Midbrain (tissue), 1 donor: ENCODE measurements at places on chromosomes 11 and 22.
A peak's percentile ranks its signal among the peaks of the same experiment; 100 is the strongest.

DNA sequence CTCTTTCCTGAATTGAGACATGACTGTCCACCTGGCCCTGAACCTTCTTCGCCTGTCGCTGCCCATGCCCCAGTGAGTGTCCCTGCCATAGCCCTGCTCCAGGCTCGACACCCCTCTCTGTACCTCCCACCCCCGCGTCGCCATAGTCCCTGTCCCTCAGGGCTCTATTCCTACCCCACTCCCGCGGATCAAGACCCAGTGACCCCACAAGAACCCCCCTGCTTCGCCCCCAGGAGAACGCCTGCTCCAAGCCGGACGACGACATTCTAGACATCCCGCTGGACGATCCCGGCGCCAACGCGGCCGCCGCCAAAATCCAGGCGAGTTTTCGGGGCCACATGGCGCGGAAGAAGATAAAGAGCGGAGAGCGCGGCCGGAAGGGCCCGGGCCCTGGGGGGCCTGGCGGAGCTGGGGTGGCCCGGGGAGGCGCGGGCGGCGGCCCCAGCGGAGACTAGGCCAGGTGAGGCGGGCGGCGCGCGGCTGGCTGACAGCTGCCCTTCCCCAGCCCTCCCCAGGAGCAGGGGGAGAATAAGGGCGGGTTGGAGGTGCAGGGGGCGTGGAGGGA lies 5.6 kb downstream of the NRGN start:
- DNase-seq, result no peak

DNA sequence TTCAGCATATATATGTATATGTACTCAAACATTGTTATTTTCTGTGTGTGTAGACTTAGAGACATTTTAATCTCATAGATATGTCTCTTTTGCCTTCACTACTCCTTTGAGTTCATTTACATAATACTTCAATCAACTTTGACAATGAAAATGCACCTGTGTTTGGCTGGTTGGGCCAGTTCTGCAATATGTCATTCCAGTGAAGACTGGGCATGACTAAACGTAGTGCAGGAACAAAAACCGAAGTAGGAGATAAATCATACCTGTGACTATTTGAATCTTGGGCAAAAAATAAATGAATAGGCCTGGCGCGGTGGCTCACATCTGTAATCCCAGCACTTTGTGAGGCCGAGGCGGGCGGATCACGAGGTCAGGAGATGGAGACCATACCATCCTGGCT lies 640.0 kb upstream of the ANO3 start:
- no peak for DNase-seq

DNA sequence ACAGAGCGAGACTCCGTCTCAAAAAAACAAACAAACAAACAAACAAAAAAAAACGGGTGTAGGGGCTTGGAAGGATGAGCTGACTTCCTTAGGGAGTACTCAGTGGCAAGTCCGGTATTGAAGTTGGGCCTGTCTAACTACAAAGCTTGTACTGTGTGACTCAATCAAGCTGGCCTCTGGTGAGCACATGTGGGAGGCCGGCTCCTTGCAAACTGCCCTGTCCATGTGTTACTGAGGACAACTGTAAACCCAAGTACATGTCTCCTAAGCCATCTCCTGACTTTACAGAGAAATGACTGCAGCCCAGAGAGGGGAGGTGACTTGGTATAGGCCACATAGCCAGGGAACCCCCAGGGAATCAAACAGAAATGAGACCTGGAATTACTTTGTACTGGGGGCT lies 11.6 kb downstream of the RIBC2 start:
- no peak for DNase-seq

DNA sequence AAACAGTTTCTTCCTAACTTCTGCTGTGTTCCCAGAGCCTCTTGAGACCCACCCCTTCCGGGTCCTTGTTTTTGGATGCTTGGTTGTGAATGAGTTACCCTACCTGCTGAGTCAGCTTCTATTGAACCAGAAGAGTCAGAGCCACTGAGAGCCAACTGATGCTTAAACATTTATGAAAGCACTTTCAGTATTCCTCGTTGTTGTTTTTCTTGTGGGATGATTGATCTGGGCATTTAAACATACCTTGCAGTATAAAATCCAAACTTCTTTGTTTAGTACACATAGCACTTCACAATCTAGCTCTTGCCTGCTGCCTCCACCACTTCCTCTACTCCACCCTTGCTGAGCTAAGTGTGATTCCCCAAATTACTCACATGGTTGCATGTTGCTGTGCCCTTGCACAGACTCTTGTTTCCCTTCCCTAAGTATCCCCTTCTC lies 5.5 kb downstream of the PRSS23 start:
- DNase-seq, result no peak

DNA sequence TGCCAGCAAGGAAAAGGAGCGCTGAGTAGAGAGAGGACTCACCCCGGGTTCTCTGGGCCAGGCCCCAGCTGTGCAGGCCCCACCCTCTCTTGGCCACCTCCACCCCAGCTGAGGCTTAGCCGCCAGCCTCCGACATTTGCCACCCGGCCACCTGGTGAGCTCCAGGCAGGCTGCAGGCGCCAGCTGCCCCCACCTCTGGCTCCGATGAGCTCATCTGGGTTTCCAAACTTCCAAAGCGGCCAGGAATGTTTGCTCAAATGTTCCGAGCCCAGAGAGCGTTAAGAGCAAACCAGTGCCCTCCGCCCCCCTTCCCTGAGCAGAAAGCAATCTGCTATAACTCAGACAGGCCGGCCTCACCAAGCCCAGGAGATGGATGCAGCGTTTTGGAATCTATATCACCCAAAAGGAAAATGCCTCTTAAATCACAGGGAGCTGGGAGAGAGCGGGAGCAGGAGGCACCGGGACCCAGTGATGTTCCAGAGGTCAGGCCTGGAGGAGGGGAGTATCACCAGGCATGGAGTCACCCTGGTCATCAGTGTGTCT lies 9.1 kb upstream of the MN1 start:
- no peak for DNase-seq

DNA sequence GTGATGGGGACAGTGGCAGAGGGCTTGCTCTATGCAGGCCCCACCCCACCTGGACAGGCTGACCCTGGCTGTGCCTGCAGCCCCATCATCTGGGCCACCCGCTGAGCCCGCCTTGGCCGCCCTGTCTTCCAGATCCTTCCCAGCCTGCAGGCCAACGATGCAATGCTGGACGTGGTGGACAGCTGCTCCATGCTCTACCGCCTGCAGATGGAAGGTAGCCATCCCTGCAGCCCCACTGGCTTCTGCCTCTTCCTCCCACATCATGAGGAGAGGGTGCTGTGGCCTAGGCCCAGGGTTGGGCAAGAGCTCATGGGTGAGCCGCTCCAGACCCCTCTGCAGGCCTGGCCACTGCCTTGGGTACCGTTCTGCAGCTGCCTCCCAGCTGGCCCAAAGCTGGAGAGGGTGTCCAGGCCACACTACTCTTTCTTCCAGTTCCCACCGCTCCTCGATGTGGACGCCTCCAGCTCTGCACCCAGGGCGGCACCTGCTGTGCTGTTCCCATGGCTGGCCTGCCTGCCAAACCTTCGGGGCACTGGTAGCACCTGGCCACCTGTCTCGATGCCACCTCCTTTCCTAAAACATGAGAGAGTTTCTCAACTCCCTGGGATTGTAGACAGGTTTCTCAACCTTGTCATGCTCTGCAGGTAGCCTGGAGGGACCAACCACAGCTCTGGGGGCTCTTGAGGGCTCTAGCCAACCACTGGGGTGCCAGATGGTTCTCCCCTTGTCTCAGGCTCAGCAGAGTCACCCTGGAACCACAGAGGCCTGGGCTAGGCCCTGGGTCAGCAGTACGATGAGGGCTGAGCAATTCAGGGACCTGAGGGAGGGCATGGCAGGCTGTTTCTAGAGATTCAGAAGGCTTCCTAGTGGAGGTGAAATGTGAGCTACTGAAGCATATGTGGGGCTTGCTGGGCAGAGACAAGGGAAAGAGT lies 9.5 kb upstream of the GTSE1 start:
- no peak for DNase-seq

- no peak for DNase-seq
Measured at GRCh38 chr11:43462359-43462758, 103.6 kb downstream of the TTC17 start.

DNA sequence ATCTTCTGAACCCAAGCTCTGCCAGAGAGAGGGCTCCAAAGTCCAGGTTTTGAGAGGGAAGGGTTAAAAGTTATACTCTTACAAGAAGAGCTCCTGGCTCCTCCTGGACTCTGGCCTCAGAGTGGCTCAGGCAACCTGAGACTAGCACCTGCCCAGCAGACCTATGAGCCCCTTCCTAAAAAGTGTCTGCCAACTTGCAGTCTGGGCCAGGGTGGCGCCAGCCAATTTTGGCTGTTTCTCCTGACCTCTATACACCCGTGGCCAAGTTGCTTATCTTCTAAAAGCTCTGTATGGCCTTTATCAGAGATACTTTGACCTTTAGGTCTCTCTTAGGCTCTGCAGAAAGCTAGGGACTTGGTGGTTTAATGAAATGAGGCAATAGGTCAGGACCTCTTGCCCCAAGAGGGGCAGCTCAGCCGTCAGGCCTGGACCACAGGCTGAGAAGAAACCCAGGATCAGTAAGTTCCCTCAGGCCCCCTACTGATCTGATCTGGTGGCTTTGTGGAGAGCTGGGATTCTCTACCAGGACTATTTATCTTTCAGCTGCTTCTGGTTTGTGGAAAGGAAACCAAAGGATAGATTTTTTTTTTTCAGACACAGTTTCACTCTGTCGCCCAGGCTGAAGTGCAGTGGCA lies 10.3 kb upstream of the UCP3 start:
- DNase-seq, result no peak

- no peak for DNase-seq
Measured at GRCh38 chr11:87284306-87284705, 246.6 kb downstream of the TMEM135 start.

- DNase-seq, result no peak
Measured at GRCh38 chr11:131606811-131607335, 236.5 kb downstream of the NTM start.

GRCh38 chr11:10514709-10515108 lies 26.3 kb downstream of the RNF141 start:
- no peak for DNase-seq

DNA sequence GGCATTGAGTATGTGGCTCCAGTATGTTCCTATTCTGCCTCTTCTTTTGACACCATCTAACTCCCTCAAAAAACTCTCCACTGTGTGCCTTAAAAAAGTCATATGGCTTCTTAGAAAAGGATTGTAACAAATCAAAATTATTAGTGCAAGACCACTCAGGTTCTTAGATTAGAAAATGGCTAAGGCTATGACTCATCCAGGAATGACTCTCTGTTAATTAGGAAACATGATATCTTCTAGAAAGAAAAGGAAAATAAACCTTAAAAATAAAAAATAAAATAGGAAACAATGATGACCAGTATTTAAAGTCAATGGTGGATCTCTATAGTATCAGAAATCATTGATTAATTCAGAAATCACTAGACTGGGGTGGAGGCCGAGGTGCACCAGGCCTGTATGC lies 21.7 kb downstream of the SLC25A17 start:
- no peak for DNase-seq

- no peak for DNase-seq
Measured at GRCh38 chr11:87022738-87023137, 15.0 kb upstream of the TMEM135 start.

DNA sequence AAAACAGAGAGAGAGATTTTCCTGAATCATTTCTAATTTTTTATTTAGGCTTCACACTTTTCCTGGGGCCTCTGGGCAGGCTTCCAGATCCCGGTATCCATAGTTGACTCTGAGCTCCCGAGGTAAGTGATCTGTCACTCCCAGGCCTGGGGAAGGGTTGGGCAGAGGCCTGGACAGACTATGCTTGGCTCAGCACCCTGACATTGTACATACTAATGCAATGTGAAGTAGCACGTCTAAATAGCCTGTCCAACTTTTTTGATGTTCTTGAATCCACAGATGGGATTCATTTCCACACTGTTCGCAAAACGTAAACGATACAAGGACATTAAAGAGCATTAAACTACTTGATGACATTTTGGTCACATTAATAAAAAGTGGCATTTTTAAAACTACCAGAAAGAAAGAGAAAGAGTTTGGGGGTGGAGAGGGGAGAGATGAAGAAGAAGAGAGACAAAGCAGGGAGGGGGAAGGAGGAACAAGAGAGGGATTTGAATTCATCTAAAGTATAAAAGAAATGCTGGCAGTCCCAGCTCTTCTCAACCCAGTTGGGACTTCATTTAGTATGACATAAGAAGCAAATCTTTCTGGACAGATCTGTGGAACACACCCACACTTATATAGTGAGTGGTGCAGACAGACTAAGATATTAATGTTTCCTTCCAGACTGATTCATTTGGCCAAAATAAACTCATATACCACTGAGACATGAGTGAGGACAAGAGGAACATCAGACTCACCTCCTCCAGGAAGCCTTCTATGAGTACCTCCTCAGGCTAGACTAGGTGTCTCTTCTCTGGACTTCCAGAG lies 514.2 kb downstream of the SOX6 start:
- no peak for DNase-seq

DNA sequence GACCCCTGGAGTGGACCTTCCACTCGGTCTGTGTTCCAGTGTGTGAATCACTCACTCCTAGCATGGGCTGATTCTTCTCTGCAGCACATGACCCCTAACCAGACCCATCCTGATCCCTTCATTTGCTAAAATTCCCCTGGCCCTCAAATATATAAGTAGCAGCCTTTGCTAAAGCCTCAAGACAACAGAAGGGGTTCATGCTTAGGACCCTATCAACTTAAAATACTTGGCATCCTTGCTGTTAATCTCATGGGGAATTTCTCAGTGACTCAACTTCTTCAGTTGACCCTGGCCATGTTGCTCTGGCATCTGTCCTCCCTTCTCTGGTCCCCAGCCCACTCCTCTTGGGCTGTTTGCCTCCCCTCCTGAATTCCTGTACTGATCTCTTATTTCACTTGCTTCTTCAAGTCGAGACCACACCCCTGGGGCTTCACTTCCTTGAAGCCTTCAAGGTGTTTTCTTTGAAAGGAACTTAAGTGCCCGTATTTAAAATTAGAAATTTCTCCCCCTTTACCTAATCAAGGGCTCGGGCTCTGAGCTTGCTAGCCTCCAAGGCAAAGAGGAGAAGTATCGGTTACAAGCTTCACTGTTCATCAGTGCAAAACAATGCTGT lies 23.6 kb downstream of the NNMT start:
- DNase-seq, result no peak

GRCh38 chr22:25388866-25389540 lies 169.6 kb downstream of the CRYBB2 start:
- peak; percentile 15 for DNase-seq

DNA sequence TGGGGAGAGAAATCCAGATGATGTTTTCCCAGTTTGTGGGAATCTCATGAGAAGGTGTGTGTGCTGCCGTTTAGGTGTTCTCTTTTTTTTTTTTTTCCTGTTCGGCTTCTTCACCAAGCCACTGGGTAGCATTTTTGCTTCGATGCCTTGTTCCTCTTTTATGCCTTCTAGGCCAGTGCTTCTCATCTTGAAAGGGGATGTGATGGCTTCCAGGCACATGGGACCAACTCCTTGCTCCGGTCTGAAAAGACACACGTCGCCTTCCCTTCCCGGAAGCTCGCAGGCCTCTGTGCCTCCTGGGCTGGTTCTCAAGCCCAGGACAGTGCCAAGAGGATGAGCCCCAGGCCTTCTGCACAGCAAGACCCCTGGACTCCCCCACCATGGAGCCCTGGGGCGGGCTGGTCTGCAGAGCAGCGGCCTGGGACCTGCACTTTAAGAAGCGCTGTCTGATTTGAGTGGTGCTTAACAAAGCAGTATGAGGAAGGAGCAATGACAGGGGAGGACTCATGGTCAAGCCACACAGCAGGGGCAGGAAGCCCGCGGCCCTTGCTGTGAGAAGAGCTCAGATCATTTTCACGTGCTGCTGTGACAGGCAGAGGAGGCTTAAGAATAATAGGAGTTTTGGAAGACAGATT lies 158.8 kb downstream of the MPPED1 start:
- no peak for DNase-seq
